Activated T-cell treated with anti-CD3 and anti-CD28 coated beads, Interleukin-2, amount 50 U/mL, for 72 hours (primary cell): ENCODE measurements at places on chromosomes 5 and 9.

- DNase-seq, result no peak
Observed at GRCh38 chr5:156328161-156328560, 1.2 kb downstream of the SGCD start.

DNA sequence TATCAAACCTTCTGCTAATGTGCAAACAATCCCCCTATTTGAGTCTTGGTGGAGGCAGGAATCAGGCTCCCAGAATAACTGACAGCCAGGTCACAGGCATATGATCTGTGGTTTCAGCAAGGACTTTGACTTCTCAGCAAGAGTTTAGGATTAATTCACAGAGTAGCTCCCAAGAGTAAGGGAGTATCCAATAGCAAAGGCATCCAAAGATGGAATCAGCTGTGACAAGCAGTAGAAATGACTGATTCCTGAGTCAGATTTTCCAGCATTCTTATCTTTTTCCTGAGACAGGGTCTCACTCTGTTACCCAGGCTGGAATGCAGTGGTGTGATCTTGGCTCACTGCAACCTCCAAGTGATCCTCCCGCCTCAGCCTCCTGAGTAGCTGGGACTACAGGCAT is 108.3 kb downstream of the EPB41L4A start:
- no peak for DNase-seq

DNA sequence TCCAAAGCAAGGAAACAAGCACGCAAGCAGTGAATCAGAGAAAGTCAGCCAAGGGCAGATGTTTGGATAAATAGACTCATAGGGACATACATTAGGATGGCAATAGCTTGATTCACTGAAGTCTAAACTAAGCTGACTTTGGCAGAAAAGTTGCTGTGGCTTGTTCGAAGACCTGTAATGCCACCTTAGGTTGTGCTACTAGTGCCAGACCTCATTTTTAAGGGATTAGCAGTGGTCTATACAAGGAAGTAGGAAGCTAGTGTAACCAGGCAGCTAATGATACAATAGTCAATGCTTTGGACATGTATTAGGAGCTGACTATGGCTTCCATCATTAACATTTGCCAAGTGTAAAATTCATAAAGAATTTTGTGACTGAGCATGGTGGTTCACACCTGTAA is 63.1 kb downstream of the FCHO2 start:
- DNase-seq, result no peak

DNA sequence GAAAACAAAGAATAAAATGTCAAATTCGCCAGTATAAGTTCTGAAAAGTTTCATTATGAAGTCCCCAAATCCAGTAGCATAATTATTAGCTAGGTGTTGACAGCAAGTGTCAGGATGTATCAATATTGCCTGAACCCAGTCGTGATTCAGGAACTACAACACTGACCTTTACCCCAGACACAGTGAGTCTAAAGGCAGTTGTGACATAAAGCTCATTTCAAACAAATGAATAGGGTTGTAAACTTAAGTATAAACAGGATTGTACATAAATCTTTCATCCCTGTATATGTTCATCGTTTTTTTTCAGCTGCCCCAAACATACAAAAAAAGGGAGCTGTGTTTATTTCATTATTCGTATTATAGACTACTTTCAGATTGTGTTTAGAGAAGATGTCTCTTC is 385.7 kb downstream of the PLK2 start:
- no peak for DNase-seq

- DNase-seq, result no peak
Observed at GRCh38 chr9:76571743-76572146, 112.8 kb downstream of the GCNT1 start.

- DNase-seq, result no peak
Observed at GRCh38 chr5:149004559-149004958, 58.3 kb downstream of the SH3TC2 start.

DNA sequence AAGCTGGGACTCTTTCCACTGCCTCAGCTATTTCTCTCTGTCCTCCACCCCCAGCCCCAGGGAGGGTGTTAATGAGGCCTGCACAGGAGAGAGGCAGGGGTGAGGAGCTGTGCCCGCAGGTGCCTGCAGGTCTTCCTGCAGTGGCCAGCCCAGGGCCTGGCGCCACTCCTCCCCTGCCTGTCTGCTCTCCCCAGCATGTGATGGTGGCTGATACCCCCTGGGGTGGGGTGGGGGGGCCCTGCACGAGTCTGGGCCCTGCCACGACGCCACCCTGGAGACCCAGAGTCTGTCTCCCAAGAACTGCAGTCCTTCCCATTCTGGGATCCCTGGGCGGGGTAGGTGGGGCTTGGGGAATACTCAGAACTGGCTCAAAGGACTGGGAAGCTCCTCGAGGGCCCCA is 166.4 kb upstream of the SMIM23 start:
- DNase-seq, result no peak

- DNase-seq, result no peak
Observed at GRCh38 chr5:73865315-73865714, 239.3 kb downstream of the ARHGEF28 start.

- DNase-seq, result no peak
Observed at GRCh38 chr9:23081377-23081776, 634.8 kb downstream of the DMRTA1 start.

- DNase-seq, result no peak
Observed at GRCh38 chr9:105295986-105296385, 51.5 kb downstream of the SLC44A1 start.

- DNase-seq, result no peak
Observed at GRCh38 chr9:105832096-105832710, 137.9 kb downstream of the TMEM38B start.
